ENCODE measurements at places on chromosomes 1 and 21.

- DNase-seq = no peak
Observed at GRCh38 chr1:9260059-9260766, 25.6 kb downstream of the H6PD start.

DNA sequence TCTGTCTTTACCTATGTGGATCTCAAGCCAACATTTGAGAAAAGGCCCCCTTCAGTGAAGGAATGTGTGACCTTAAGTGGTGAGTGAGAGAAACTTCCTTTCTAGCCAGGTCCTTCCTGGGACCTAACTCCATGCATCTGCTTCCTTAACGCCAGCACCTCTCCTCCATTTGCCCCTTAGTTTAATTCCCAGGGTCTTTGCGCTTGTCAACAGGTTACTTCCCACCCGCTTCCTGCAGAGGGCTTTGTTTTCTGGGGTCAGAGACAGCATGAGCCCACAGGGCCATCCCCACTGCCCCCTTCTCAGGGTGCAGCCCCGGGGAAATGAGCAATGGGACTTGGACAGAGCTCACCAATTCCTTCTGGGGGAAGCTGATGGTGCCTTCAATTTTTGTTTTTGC is 54.8 kb downstream of the EVA1C start:
- DNase-seq = no peak

DNA sequence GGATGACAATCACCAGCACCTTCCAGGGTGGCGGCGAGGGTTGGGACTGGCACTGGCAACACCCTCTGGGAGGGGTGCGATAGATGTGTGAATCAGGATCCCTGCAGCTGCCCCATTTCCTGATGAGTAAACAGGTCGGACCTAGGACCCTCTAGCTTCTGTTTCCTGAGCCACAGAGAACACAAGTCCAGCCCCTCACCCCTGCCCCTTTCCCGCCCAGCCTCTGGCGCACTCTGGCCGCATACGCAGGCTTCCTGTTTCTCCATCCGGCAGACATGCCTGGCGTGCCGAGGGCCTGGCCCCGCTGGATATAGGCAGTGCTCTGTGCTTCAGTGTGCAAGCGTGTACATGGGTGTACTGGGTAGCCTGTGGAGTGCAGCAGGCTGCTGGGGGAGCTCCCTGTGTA is 4.6 kb downstream of the PEAR1 start:
- no peak for DNase-seq

DNA sequence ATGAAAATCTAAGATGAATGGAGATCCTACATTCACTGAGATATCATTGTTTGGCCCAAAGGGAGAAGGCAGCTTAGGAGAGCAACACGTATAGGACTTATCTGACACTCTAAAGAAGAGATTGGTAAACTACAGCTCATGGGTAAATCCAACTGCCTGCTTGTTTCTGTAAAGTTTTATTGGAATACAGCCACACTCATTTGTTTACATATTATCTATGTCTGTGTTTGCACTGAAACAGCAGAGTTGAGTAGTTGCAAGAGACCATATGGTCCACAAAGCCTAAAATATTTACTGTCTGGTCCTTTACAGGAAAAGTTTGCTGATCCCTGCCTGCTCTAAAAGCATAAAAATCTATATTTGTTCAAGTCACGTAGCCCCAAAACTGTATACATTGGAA is 14.3 kb upstream of the LRRC53 start:
- DNase-seq = no peak

GRCh38 chr21:34996304-34997101 is 52.6 kb downstream of the RUNX1 start:
- DNase-seq = peak; percentile 13

GRCh38 chr21:32717851-32718316 is 9.9 kb downstream of the SYNJ1 start:
- no peak for DNase-seq

- no peak for DNase-seq
Observed at GRCh38 chr1:182848736-182849135, 9.6 kb downstream of the DHX9 start.

DNA sequence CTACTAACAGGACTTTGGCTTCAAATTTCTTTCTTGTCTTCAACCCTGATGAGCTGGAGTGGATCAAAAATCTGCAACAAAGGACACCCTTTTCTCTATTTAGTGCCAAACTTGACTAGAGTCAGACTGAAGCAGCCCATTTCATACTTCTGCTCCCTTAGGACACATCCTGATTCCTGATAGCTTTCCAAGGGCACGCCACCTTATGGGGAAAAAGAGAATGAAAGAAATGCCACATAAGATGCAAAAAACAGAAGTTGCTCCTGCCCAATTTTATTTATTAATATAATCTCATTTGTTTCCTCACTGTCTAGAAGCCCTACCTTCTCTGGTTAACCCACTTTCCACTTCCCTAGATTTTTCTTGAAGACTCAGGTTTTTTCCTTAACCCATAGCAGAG is 72.7 kb upstream of the NBPF4 start:
- no peak for DNase-seq

GRCh38 chr1:66624412-66625060 is 90.6 kb downstream of the SGIP1 start:
- no peak for DNase-seq

- DNase-seq = no peak
Observed at GRCh38 chr21:34092262-34092921, 19.0 kb downstream of the MRPS6 start.

GRCh38 chr1:41963636-41964035 is 44.9 kb upstream of the HIVEP3 start:
- no peak for DNase-seq

GRCh38 chr1:15191770-15192169 is 38.2 kb downstream of the TMEM51 start:
- no peak for DNase-seq

- DNase-seq = no peak
Observed at GRCh38 chr1:229947968-229948367, 119.1 kb upstream of the GALNT2 start.

GRCh38 chr1:101313356-101313755 is 76.5 kb downstream of the S1PR1 start:
- DNase-seq = no peak

DNA sequence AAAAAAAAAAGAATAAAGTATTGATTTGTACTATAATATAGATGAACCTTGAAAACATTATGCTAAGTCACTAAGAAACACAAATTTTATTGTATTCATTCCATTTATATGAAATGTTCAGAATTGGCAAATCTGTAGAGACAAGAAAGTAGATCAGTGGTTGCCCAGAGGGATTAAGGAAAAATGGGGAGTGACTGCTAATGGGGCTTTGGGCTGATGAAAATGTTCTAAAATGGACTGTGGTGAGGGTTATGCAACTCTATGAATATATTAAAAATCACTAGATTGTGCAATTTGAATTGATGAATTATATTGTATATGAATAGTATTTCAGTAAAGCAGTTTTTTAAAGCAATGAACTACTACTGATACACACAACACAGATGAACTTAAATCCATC is 10.0 kb downstream of the GDAP2 start:
- no peak for DNase-seq

GRCh38 chr21:18244671-18245463 is at the start of gene CHODL:
CHODL (plus strand) TSS chr21:18244833; CDS start chr21:18245224, 391 bp downstream.
- no peak for DNase-seq

DNA sequence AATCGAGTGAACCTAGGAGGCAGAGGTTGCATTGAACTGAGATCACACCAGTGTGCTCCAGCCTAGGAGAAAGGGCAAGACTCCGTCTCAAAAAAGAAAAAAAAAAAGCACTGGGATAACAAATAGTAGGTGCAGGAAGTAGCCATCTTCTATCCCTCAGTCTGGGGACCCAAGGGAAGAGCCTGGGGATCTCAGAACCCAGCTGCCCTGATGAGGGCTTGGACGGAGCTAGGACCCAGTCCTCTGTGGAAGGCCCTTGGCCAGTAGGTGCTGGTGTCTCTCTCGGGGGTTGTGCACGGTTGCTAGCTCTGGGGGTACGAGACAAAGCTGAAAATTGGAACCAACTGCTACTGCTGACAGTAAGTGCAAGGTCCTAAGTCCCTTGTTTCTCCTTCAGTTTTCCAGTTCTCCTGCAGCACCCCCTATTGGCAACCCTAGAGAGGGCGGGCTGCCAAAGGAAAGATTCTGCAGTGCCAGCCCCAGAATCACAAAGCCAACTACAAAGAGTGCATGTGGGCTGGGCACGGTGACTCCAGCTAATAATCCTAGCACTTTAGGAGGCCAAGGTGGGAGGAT is 57.6 kb upstream of the KIF1B start:
- no peak for DNase-seq
